ENCODE measurements at places on chromosomes 4 and X. TPM values are rescaled to one million over a fixed set of nuclear protein-coding genes. Genes with fewer than 3 reads are reported as not detected.

GRCh38 chrX:10597871-10598270 is 22.5 kb downstream of the MID1 start:
- H3K4me1 ChIP-seq, result peaks cover 3% of the 10 kb centered on the region
- no peak overlapping the region for H3K4me3 ChIP-seq
- no peak overlapping the region for H3K27ac ChIP-seq
- peaks cover 1% of the 10 kb centered on the region for H3K27me3 ChIP-seq
- peak; percentile 31 for DNase-seq
- H3K36me3 ChIP-seq, result no peaks in the 10 kb centered on the region

DNA sequence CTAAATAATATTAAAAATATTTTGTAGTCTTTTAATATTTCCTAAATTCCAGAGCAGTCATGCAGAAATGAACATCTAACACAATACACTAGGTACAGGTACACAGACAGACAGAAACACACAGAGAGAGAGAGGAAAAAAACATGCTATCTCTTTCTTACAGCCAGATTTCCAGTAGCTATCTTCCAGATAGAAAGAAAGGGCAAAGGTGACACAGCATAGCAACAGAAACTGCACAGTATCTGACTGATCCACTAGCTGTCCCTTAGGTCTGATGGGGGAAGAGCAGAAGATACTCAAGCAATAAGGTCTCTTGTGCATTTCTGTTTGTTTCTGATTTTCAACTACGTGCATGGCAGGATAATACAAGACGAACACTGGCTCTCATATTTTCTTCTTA is 7.8 kb downstream of the FBXW7 start:
- no peak overlapping the region for H3K4me3 ChIP-seq
- H3K4me1 ChIP-seq, result peaks cover 12% of the 10 kb centered on the region

DNA sequence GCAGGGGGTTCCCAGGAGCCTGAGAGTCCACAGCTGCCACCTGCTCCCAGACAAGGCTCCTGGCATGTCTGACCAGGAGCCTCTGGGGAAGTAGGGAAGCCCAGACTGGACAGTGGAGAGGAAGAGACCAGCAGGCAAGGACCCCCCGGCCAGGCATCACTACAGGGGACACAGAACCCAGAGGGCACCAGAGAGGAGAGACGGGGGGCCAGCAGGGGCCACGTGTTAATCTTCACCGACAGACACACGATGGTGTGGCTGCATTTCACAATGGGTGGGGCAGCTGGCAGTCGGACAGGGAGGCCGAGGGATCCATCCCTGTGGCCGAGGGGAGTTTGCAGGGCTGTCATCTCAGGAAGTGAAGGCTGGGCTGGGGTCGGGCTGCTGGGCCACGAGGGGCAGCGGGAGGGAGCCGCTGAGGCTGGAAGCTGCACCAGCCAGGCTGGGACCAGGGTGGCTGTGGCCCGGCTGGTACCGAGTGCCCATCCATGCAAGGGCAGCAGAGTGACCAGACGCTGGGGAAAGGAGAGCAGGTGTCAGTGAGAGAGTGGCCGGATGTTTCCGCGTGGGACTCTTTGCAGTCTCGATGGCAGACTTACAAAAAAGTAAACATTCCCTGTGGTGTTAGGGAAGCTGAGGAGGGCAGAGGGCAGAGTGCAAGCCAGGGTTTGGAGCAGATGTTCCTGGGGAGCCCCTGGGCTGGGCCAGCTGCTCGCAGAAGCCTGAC is 4.7 kb downstream of the PDE6B start:
- H3K36me3 ChIP-seq, result peaks cover 11% of the 10 kb centered on the region
- H3K27me3 ChIP-seq, result peaks cover 15% of the 10 kb centered on the region
- no peak for DNase-seq

- no peak overlapping the region for H3K4me3 ChIP-seq
- no peak for DNase-seq
- peaks cover 1% of the 10 kb centered on the region for H3K27me3 ChIP-seq
- no peaks in the 10 kb centered on the region for H3K4me1 ChIP-seq
- H3K27ac ChIP-seq, result no peak overlapping the region
- no peaks in the 10 kb centered on the region for H3K36me3 ChIP-seq
Observed at GRCh38 chrX:19956923-19957322, 33.9 kb downstream of the BCLAF3 start.

DNA sequence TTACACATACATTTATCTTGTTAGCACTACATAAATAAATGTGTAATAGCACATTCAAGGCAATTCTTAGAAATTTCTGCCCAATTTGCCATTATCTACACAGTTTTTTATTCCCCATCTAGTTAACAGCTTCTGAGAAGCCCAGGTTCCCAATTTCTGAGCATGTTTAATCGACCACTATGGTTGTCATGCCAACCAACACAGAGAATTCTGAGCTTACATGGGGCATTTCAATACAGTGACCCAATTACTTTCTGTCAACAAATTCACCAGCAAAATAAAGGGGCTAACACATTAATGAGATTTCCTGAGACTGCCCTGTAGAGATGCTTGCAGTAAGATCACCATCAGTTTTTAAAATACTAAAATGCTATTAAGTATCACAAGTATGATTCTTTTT is 22.0 kb downstream of the GPM6A start:
- H3K4me1 ChIP-seq, result peaks cover 24% of the 10 kb centered on the region
- peaks cover 2% of the 10 kb centered on the region for H3K27me3 ChIP-seq
- H3K4me3 ChIP-seq, result no peak overlapping the region
- peak overlapping the region; percentile 22 for H3K27ac ChIP-seq

- no peaks in the 10 kb centered on the region for H3K36me3 ChIP-seq
- no peak overlapping the region for H3K27ac ChIP-seq
- no peaks in the 10 kb centered on the region for H3K4me1 ChIP-seq
Observed at GRCh38 chrX:21153503-21153902, 220.7 kb upstream of the CNKSR2 start.

- no peak for DNase-seq
- no peaks in the 10 kb centered on the region for H3K36me3 ChIP-seq
- no peak overlapping the region for H3K27ac ChIP-seq
- H3K4me1 ChIP-seq, result peaks cover 9% of the 10 kb centered on the region
Observed at GRCh38 chr4:108700081-108700757, 49.8 kb downstream of the OSTC start.

The TMPRSS11B gene
- total RNA-seq, result not detected

- H3K4me1 ChIP-seq, result no peaks in the 10 kb centered on the region
- H3K27ac ChIP-seq, result no peak overlapping the region
- no peak for DNase-seq
- H3K36me3 ChIP-seq, result peaks cover 4% of the 10 kb centered on the region
- H3K27me3 ChIP-seq, result no peaks in the 10 kb centered on the region
Observed at GRCh38 chr4:8534611-8535010, 45.6 kb upstream of the GPR78 start.

The LRP2BP gene
- 1.1 TPM for total RNA-seq

DNA sequence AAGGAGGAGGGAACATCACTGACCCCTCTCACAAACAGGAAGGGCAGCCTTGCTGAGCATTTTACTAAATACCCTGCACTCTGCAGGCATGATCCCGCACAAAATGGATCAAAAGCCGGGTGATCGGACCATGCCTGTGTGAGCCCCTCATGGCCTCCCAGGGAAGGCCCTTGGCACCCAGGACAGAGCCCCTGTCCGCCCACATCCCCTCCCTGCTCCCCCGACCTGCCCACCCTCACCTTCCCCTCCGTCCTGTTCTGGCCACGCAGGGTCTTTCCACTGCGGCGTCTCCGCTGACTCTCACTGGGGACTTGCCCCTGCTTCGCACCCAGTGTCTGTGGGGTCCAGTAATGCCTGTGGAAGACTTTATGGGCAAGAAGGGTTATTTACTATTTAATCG is 105.0 kb downstream of the HMX1 start:
- no peak overlapping the region for H3K27ac ChIP-seq
- H3K36me3 ChIP-seq, result no peaks in the 10 kb centered on the region
- peaks cover 4% of the 10 kb centered on the region for H3K27me3 ChIP-seq
- DNase-seq, result peak; percentile 8
- H3K4me1 ChIP-seq, result no peaks in the 10 kb centered on the region

The ANKRD50 gene
- 58.9 TPM for total RNA-seq

- no peak overlapping the region for H3K4me3 ChIP-seq
- H3K27me3 ChIP-seq, result peaks cover 2% of the 10 kb centered on the region
- DNase-seq, result no peak
- no peaks in the 10 kb centered on the region for H3K36me3 ChIP-seq
- H3K27ac ChIP-seq, result no peak overlapping the region
Observed at GRCh38 chrX:66635360-66635759, 3.5 kb downstream of the EDA2R start.

The RPA4 gene
- not detected for total RNA-seq

The DYNLT3 gene
- 13.4 TPM for total RNA-seq

The CT83 gene
- total RNA-seq, result not detected

The RAB28 gene
- 12.7 TPM for total RNA-seq

GRCh38 chr4:14309431-14309830 is 681.9 kb upstream of the BOD1L1 start:
- H3K27me3 ChIP-seq, result peaks cover 3% of the 10 kb centered on the region
- no peak overlapping the region for H3K4me3 ChIP-seq
- no peaks in the 10 kb centered on the region for H3K4me1 ChIP-seq
- DNase-seq, result no peak
- H3K27ac ChIP-seq, result no peak overlapping the region

GRCh38 chr4:72208421-72209075 is 176.7 kb downstream of the NPFFR2 start:
- no peaks in the 10 kb centered on the region for H3K4me1 ChIP-seq
- H3K27ac ChIP-seq, result no peak overlapping the region
- H3K27me3 ChIP-seq, result no peaks in the 10 kb centered on the region
- H3K36me3 ChIP-seq, result no peaks in the 10 kb centered on the region

DNA sequence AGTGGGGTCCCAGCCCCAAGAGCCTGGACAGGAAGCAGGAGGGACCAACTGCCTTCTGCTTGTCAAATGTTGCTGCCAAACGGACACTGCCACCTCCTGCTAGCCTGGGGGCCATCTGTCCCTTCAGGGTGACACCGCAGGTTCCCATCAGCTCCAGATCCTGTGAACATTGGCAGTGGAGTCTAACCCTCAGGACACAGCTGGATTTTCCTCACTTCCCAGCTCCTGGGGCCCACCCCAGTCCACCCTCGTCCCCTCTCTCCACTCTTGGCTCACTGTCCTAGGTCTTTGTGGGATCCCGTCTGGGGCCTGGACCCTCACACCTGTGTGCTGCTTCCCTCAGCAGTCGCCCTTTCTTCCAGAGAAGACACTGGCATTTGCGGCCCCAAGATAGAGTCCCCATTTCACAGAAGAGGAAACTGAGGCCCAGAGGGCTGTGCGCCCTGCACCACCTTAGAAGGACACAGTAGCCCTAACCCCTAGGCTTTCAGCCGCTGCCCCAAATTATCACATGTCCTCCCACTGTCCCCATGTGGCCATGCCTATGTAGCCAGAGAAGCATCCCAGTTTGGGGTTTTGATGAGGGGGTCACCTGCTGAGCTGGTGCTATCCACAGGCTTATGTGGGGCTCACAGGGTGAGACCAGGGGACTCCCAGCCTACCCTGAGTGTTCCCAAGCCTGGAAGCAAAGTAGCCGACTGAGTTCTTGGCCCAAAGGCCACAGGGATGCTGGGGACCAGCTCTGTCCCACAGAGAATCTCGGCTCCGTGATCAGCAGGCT is 20.1 kb downstream of the PPP2R2C start:
- H3K27ac ChIP-seq, result no peak overlapping the region
- no peak for DNase-seq
- H3K4me3 ChIP-seq, result no peak overlapping the region
- peaks cover 12% of the 10 kb centered on the region for H3K27me3 ChIP-seq

DNA sequence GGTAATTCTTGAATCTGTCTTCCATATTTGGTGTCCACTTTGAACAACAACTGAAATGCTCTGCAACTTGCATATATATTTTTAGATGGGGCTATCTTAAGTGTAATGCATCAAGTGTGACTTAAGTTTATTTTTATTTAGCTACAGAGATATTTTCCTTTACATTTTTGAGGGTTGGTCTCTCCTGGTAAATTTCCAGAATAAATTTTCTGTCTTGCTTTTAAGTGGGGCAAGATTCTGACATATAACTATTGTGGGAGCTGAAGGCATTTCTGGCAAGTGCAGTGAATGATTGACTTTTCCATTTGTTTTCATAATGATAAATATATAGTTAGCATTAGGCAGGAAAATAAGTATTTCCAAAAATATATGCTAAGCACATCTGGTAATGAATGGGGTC is 18.8 kb downstream of the UNC5C start:
- peaks cover 3% of the 10 kb centered on the region for H3K4me1 ChIP-seq
- DNase-seq, result no peak
- H3K36me3 ChIP-seq, result no peaks in the 10 kb centered on the region
- no peak overlapping the region for H3K27ac ChIP-seq
- no peaks in the 10 kb centered on the region for H3K27me3 ChIP-seq
- H3K4me3 ChIP-seq, result no peak overlapping the region

DNA sequence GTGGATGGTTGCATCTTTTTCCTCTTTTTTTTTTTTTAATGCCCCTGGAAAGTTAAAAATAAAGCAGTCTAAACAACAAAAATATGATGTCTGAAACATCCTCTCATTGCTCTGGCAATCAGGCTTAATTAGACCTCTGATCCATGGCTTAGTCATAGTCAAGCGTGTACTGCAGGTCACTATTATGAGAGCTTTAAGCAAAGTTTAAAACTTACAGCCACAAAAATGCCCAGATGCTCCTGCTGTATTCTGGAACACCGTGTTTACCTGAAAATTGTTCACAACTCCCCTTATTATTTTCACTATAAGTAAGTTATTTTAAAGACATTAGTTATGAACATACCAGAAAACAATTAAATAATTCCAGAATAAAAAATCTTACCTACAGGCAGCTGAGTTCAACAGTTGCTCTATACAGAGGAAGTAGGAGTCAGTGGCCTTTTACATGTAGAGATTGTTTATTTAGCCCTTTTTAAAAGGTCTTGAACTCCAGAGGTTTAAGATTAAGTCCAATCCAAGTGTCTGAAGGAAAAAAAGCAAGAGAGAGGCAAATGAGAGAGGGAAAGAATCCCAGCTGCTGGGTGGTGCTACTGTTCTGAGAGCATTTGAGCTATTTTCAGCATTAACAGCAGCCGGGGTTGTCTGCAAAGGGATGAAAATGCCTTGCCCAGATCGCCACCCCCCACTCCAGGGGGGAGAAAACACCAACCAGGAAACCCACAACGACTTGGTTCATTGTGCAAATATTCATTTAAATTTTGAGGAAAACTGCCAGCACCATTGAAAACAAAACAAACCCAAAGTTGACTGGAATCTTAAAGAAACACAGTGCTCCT is 36.9 kb downstream of the SORBS2 start:
- peaks cover 53% of the 10 kb centered on the region for H3K4me1 ChIP-seq
- no peak for DNase-seq

DNA sequence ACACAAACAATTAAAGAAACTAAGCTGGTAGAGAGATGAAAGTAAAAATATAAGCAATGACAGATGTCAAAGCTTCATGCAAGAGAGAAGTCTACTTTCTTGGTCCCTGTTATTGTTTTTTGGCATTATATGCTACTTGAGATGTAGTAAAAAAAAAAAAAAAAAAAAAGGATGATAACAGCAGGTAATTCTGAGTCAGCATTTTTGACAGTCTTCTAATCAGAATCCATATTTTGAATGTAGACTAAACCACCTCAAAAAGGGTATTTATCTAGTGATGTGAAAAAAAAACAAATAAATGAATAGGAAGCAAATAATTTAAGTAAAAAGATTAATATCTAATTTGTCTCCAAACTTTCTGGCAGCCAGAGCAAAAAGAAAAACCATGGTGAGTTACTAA is 422.2 kb upstream of the CPEB2 start:
- H3K27me3 ChIP-seq, result no peaks in the 10 kb centered on the region
- no peaks in the 10 kb centered on the region for H3K36me3 ChIP-seq
- H3K4me1 ChIP-seq, result no peaks in the 10 kb centered on the region

The SSX1 gene
- total RNA-seq, result not detected

- no peaks in the 10 kb centered on the region for H3K36me3 ChIP-seq
- H3K4me1 ChIP-seq, result peaks cover 20% of the 10 kb centered on the region
- peak; percentile 41 for DNase-seq
- H3K27ac ChIP-seq, result no peak overlapping the region
Observed at GRCh38 chr4:186820391-186820891, 96.8 kb upstream of the FAT1 start.
